Hematopoietic multipotent progenitor cell (in vitro differentiated cells): ENCODE measurements at places on chromosomes 12 and 14.

- no peak for DNase-seq
These were observed 9.2 kb upstream of the GPX2 start for GRCh38 chr14:64951724-64952123.

- no peak for DNase-seq
These were observed 599.5 kb downstream of the FLRT2 start for GRCh38 chr14:86129426-86129825.

DNA sequence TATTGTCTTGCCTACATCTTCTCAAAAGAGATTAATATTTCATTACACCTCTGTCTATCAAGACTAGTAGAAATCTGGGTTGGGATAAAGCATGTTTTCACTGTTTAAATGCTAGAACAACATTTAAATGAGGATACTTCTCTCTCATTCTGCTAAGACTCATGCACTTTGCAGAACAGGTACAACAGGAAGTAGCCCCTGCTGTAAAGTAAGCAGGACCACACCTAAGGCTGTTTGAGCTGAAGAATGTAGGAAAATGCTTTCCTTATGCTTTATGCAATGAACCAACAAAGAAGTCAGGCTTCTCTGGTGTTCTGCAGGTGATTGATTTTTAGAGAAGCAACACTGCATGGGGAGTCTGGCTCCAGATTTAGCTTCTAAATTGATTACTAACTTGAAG lies 89.4 kb downstream of the PAX9 start:
- DNase-seq, result no peak

- peak; percentile 35 for DNase-seq
These were observed 1392.4 kb upstream of the TMEM132C start for GRCh38 chr12:126874427-126875026.

DNA sequence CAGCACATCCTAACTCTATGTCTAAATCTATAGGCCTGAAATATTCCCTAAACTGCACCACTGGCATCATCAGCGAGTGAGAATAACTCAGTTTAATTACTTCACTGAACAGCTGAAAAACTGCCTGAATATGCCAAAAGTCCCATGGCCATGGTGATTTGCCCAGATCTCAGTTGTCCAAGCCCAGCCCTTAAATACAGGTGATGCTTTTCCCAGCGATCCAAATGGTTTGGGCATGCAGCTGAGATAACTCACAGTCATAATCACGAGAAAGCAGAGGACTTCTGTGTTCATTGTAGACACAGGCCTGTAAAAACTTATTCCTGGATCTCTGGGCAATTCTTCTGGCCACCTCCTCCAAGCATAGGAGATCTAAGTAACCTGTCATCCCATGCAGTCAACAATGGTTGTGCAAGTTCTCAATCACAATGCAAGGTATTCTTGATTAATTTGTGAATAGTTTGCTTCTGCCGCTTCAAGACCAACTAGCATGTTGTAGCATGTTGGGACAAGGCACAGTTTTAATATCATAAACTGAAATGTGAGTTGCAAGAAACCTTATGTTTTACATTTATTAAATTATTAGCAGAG lies 40.5 kb downstream of the DUSP6 start:
- DNase-seq, result no peak

- DNase-seq, result no peak
These were observed 74.9 kb downstream of the RMST start for GRCh38 chr12:97537501-97537900.

- no peak for DNase-seq
These were observed 114.2 kb downstream of the STXBP6 start for GRCh38 chr14:24935796-24936195.

- no peak for DNase-seq
These were observed 1.6 kb upstream of the AQP6 start for GRCh38 chr12:49971141-49971540.

DNA sequence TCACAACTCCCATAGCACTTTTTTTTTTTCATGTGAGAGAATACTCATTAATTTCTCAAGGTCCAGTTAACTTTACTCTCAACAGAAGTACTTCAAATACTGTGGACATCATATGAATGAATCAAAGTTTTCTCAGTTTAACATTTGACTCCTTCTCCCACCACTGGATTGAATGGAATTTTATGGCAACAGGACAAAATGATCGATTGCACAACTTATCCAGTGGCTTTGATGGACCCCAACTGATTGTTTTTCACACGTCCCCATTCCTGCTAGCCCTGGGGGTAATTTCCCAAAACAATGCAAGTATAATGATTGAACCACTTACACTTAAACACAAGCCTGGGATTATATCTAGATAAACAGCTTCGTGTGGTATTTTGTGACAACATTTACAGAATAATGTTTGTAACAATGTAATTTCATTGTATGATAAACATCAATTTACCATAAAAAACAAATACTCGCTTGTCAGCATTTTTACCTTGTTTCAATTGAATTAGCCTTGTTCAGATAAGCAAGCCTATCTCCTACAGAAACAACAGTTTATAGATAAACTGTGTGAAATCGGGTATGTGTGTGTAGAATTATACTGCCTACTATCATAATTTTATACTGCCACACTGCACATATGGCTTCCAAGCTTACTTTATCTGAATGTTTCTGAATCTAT lies 60.9 kb downstream of the SOX5 start:
- DNase-seq, result no peak

DNA sequence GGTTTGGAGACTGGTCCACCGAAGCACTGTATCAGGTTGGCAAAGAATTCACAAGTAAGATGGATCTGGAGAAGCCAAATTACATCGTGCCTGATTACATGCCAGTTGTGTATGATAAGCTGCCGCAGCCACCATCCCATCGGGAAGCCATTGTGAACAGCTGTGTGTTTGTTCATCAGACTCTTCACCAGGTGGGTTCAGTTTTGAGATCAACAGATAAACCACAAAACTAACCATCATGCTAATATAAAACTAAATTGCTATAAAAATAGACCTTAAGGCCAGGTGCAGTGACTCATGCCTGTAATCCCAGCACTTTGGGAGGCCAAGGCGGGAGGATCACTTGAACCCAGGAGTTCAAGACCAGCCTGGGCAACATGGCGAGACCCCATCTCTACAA lies 58.9 kb downstream of the HSP90AA1 start:
- no peak for DNase-seq

DNA sequence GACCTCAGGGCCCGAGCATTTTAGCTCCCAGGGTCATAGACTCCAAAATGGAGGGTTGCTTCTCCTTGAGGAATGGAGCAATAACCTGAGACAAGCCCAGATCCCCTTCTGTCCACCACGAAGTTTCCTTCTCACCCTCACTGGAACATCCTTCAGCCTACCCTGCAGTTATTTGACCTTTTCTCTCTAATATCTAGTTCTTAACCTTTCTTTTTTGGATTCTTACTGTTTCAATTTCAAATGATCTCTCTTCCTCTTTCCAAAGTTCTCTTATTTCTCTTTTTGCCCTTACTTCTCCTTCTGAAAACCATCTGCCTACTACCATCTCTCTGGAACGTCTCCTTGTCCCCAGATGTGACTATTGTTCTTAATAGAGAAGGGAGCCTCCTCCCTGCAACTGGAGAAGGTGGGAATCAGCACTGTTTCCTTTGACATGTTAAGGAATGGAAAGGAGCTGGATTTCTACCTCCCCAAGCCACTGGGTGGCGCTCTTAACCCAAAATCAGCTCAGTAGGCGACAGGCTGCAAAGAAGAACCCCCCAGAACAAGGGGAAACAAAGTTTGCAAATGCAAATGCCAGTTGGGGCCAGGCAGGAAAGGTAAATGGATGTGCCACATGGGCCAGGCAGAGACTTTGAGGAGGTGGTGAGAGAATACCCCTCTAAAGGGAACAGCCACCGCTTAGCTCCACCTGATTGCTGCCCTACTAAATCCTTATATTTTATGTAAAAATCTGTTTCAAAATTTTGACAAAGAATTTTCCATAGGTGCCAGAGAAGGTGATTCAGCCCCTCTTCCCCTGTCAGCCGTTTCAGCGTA lies 22.4 kb upstream of the PDE1B start:
- DNase-seq, result no peak

- no peak for DNase-seq
These were observed 88.2 kb upstream of the PTGDR start for GRCh38 chr14:52179141-52179790.

DNA sequence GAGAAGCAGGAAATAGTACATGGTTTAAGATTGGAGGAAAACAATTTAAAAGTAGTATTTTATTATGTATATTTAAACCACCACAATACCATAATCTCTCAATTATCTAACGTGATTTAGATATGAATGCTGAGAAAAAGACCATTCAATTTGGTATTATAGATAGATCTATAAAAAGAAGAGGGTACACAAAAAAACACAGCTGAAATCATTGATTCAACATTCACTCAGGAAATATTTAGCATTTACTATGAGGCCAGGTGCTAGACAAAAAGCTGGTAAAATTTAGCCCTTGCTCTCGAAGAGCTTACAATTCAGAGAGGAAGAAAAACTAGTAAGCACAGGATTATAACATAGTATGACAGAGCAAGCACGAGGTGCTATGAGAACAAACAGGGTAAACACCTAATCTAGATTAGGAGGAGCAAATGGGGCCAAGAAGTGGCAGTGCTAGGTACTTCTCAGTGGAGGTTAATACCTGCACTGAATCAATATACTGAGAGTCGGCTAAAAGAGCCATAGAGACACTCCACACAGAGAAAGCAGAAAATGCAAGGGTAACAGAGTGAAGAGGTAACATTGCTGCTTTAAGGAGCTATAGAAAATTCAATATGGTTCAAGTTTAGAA lies 27.6 kb downstream of the TRIP11 start:
- DNase-seq, result no peak

DNA sequence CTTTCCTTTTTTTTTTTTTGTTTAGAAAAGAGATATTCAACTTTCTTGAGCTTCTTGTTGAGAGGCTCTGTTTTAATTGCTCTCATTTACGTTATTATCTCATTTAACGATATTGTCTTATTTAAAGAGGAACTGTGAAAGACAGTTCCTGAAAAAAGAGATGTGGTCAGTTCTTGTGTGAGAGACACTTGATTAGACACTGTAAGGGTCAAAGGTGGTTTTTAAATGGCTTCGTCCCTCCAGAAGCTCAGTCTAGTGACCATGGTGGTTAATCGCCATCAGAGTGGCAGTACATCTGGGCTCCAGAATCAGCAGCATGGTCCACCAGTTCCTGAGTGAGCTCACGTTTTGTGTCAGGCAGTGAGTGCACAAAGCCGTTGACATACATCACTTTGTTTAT lies 57.9 kb upstream of the KCNA5 start:
- DNase-seq, result no peak

- no peak for DNase-seq
These were observed 2.0 kb downstream of the OS9 start for GRCh38 chr12:57695770-57696432.

DNA sequence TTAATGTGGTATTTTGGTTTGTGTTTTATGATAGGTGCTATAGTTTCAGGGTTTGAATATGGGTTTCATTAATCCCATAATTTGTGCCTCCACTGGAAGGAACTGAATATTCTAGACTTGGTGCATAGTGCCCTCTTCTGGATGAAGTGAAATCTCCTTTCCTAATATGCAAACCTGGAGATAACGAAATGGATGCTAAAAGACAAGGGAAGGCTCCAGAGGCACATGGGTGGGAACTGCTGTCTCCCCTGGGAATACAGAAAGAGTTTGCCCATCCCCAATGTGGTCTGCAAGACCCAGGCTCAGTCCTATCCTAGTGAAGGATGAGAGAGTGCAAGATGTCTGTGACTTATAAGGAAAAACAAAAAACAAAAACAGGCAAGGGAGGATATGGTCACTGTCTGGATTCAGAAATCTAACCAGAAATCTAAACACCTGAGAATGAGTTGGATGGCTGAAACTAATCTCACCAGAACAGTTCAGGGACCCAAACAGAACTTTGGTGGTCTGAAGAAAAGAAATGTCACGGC lies 142.3 kb upstream of the TMPO start:
- DNase-seq, result peak; percentile 27

DNA sequence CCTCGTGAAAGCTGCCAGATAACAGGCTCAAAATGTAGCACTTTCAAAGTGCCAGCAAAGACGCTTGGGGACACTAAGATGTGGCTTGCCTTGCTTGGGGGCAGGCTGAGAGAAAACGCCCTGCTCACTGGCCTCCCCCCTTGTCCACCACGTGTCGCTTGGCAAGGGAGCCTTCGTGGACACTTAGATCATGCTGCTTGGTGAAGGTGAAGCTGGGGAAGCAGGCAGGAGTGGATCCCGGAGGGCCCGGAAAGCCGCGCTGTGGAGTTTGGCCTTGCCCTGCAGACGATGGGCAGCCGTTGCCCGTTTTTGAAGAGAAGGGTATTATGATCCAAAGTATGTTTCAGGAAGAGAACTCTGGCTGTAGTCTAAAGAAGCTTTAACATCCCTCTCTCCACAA lies 53.4 kb upstream of the BDKRB2 start:
- DNase-seq, result no peak
